Pancreas (tissue), 10 donors: ENCODE measurements at places on chromosomes 2 and 18. TPM values are rescaled to one million over a fixed set of nuclear protein-coding genes. Genes with fewer than 3 reads are reported as not detected.

DNA sequence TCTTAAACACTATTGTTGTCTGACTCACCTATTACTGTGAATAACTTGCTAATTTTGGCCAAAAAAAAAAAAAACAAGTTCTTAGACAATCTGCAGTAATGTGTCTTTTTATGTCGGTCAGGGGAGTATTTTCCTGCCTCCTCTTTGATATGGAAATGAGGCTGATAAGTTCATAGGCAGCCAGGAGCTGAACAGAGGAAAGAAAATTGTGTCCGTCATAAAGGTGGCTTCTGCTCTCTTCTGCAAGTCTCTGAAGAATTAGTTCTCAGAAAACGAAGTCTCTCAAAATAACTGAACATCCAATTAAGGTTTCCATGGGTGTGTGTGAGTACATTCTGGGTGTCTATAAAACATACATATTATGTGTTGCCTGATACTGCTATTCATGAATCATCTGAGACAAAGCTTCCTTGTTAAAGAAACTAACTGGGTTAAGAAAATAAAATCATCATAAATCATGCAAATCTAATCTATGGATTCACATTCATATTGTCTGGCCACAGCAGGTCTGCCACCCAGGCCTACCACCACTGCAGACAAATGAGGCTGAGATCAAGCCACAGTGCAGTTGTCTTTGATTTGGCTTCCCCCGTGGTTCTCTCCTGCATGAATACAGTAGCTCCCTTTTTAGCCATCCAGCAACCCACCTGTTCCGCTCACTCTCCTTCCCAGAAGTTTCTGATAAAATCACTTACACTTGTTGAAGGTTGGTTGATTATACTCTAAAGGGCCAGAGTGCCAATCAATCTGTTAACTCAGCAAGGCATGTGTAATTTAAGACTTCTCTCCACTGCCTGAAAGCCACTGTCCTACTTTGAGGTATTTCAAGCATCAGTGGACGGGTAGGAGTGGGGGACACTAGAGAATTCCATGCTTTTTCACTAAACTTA lies 19.4 kb upstream of the SP5 start:
- no peak for DNase-seq
- no peaks in the 10 kb centered on the region for H3K27me3 ChIP-seq
- H3K4me1 ChIP-seq = peaks cover 5% of the 10 kb centered on the region
- H3K27ac ChIP-seq = no peak overlapping the region
- no peaks in the 10 kb centered on the region for H3K36me3 ChIP-seq

DNA sequence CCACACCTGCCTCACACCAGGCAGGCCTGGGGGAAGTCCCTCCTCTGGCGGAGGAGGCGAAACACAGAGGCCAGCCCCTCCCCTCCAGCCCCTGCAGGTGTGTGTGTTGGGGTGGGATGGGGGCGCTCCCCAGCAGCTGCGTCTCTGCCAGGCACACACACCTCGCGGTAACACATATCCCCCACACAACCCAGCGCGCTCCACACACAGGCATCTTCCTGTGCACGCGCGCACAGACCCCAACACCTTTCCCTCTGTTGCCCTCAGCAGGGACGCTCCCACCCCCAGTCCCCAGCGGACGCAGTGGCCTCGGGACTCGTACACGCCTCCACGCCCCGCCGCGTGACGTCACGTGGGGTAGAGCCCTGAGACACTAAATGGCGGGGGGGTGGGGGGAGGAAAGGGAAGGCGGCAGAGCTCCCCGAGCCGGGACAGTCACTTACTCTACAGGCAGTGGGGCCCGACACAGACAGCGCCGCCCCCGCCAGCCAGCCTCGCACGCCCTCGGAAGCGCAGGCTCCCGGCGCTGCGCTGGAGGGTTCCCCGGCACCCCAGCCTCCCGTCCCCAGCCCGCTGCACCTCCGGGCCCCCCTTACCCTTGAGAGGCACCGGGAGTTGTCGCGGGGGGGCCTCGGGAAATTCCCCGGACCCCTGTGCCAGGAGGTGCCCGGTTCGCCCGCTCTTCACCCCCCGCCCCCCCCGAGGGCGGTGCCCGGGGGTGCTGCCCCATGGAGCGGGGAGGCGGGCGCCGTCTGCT lies at the start of gene WNT10A:
Gene WNT10A (plus strand): TSS at position 751 of the 757 bp plus-strand sequence. CDS start 144 bp downstream, outside the sequence.
- peak; percentile 79 for DNase-seq
- no peaks in the 10 kb centered on the region for H3K4me1 ChIP-seq
- H3K4me3 ChIP-seq = no peak within 1 kb of the TSS

- DNase-seq = no peak
- H3K4me3 ChIP-seq = no peak overlapping the region
- H3K4me1 ChIP-seq = no peaks in the 10 kb centered on the region
- no peaks in the 10 kb centered on the region for H3K36me3 ChIP-seq
- H3K27me3 ChIP-seq = no peaks in the 10 kb centered on the region
Measured at GRCh38 chr18:32893915-32894314, 121.1 kb upstream of the KLHL14 start.

Gene SIX2
- 3.3 TPM for total RNA-seq

- no peak overlapping the region for H3K4me3 ChIP-seq
- H3K4me1 ChIP-seq = no peaks in the 10 kb centered on the region
- H3K36me3 ChIP-seq = no peaks in the 10 kb centered on the region
Measured at GRCh38 chr2:118442046-118442445, 353.8 kb downstream of the INSIG2 start.

Gene YES1
- 31.2 TPM for total RNA-seq

Gene GREB1L
- total RNA-seq = 0.03 TPM

GRCh38 chr18:62357079-62357719 lies 32.1 kb downstream of the TNFRSF11A start:
- H3K4me3 ChIP-seq = no peak overlapping the region
- no peaks in the 10 kb centered on the region for H3K4me1 ChIP-seq
- no peaks in the 10 kb centered on the region for H3K36me3 ChIP-seq
- H3K27me3 ChIP-seq = no peaks in the 10 kb centered on the region
- no peak overlapping the region for H3K27ac ChIP-seq

Gene ZNF804A
- total RNA-seq = not detected

Gene DES
- total RNA-seq = 0.75 TPM

Gene CELF4
- total RNA-seq = 1.7 TPM

GRCh38 chr2:73250872-73251846 lies 17.1 kb downstream of the CCT7 start:
- no peaks in the 10 kb centered on the region for H3K27me3 ChIP-seq
- no peaks in the 10 kb centered on the region for H3K4me1 ChIP-seq
- no peak for DNase-seq
- no peak overlapping the region for H3K4me3 ChIP-seq
- no peak overlapping the region for H3K27ac ChIP-seq

Gene FIGN
- total RNA-seq = 4.6 TPM

Gene SGO2
- 0.42 TPM for total RNA-seq

Gene RAX
- total RNA-seq = not detected

GRCh38 chr18:12531749-12532148 lies 124.0 kb downstream of the PRELID3A start:
- DNase-seq = no peak
- no peak overlapping the region for H3K27ac ChIP-seq
- no peaks in the 10 kb centered on the region for H3K27me3 ChIP-seq
- no peaks in the 10 kb centered on the region for H3K4me1 ChIP-seq
- no peak overlapping the region for H3K4me3 ChIP-seq

- H3K36me3 ChIP-seq = no peaks in the 10 kb centered on the region
- DNase-seq = peak; percentile 95
- peak within 1 kb of the TSS; percentile 89 for H3K4me3 ChIP-seq
- H3K4me1 ChIP-seq = peaks cover 5% of the 10 kb centered on the region
- no peaks in the 10 kb centered on the region for H3K27me3 ChIP-seq
- peak within 1 kb of the TSS; percentile 100 for H3K27ac ChIP-seq
Measured at GRCh38 chr2:86623494-86624266, at the start of gene RNF103. RNF103 (minus strand) TSS chr2:86623865; CDS start chr2:86622886, 979 bp downstream.

DNA sequence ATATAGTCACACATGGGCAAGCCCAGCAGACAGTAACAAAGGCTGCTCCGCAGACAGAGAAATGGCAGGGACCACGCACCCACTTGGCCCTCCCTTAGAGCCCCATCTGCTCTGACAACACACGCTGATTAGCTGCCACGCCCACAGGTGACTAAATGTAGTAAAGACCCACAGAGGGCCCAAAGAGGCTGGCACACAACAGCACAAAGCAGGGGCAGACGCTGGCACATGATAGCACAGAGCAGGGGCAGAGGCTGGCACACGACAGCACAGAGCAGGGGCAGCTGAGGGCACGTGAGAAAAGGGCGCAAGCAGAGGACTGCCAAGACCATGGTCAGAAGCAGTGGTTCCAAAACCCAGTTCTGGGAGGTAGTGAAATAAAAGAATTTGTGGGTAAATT lies 10.6 kb downstream of the AFG3L2 start:
- no peak overlapping the region for H3K4me3 ChIP-seq
- no peaks in the 10 kb centered on the region for H3K27me3 ChIP-seq
- no peak overlapping the region for H3K27ac ChIP-seq
- no peak for DNase-seq

GRCh38 chr18:70289351-70290312 lies 787 bp downstream of the SOCS6 start:
- H3K4me3 ChIP-seq = peak overlapping the region; percentile 60
- H3K27ac ChIP-seq = no peak overlapping the region
- no peaks in the 10 kb centered on the region for H3K36me3 ChIP-seq
- H3K27me3 ChIP-seq = no peaks in the 10 kb centered on the region

Gene CD207
- 0.24 TPM for total RNA-seq

DNA sequence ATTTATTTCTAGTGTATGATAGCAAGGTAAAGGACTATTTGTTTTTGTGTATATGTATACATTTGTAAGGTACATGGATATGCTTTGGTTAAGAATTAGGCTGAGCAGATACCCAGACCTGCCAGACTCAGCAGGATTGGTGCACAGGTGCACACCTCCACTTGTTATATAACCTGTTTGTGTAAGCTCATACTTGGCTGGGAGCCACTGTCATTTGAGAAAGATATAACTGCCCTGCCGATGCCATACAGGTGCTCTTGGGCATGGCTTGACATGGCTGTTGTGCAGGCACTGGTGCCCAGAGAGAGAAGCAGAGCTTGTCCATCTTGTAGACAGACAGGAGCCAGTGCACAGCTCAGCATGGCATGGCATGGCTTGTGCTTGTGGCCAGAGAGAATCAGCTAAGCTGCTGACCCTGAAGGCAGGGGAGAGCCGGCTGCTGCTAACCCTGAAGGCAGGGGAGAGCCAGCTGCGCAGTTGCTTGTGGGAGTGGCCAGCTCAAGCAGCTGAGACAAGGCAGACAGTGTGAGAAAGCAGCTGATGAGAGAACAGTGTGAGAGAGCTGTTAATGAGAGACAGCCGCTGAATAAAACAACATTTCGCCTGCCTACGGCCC lies 136.5 kb downstream of the RNF144A start:
- peak overlapping the region; percentile 44 for H3K27ac ChIP-seq
- H3K36me3 ChIP-seq = no peaks in the 10 kb centered on the region

Gene BUB1
- 0.17 TPM for total RNA-seq

DNA sequence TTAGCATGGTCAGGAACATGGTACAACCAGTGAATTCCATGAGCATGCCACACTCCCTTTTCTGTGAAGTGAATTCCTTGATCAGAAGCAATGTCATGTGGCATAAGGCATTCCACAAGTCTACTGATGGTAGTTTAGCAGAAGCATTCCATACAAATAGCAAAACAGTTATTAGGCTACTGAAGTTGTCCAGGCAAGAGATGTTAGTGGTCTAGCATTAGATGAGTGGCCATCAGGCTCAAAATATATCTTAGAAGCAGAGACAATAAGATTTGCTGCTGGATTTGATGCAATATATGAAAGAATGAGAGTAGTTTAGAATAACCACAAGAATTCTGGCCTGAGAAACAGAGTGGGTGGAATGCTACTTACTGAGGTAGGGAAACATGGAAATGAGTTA lies 355.3 kb upstream of the NRXN1 start:
- no peaks in the 10 kb centered on the region for H3K36me3 ChIP-seq
- H3K27ac ChIP-seq = no peak overlapping the region
- no peak for DNase-seq
- no peaks in the 10 kb centered on the region for H3K4me1 ChIP-seq
- H3K27me3 ChIP-seq = no peaks in the 10 kb centered on the region

DNA sequence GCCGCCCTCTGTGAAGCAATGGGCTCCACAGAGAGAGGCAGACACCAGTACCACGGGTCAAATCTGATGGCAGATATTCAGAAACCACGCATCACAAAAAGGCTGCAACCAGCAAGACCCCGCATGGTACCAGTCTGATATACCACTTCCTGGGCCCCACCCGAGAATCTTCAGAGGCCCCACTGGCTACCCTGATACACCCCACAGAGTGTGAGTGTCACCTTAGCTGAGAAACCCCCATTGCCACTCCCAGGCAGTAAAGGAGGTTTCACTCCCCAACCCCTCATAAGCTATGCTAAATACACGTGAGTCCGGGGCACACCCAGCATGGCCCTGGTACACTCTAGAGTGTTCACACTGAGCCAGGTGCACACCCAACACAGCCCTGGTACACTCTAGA lies 160.0 kb downstream of the EIPR1 start:
- H3K4me1 ChIP-seq = no peaks in the 10 kb centered on the region
- H3K27ac ChIP-seq = no peak overlapping the region
- H3K36me3 ChIP-seq = no peaks in the 10 kb centered on the region
- DNase-seq = no peak
- H3K27me3 ChIP-seq = no peaks in the 10 kb centered on the region
- H3K4me3 ChIP-seq = no peak overlapping the region

DNA sequence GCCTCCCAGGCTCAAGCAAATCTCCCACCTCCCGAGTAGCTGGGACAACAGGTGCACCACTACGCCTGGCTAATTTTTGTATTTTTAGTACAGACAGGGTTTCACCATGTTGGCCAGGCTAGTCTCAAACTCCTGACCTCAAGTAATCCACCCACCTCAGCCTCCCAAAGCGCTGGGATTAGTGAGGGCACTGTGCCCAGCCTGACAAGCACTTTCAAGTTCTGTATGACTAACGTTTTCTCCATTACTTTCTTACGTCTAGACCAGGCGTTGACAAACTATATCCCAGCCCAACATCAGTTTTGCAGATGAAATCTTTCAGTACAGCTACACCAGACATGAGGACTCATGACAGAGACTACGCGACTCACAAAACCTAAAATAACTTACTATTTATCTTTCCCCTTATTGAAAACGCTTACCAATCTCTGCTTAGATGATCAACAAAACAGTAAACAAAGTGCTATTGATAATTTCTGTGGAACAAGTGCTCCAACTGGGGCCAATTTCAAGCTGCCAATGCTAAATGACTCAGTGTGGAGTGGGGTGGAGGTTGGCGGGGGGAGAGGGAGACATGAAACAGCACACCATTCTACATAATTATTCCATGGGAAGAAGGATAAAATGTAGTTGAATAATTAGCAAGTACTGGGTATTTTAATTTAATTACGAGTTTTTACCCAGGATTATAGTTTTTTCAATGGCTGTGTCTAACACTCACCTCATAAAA lies 59.1 kb downstream of the SAP130 start:
- H3K27me3 ChIP-seq = no peaks in the 10 kb centered on the region
- H3K4me3 ChIP-seq = no peak overlapping the region
- H3K27ac ChIP-seq = no peak overlapping the region

GRCh38 chr2:62998949-62999348 lies 51.7 kb upstream of the OTX1 start:
- no peaks in the 10 kb centered on the region for H3K36me3 ChIP-seq
- H3K27me3 ChIP-seq = no peaks in the 10 kb centered on the region
- H3K27ac ChIP-seq = no peak overlapping the region
- H3K4me1 ChIP-seq = no peaks in the 10 kb centered on the region
- DNase-seq = no peak
- H3K4me3 ChIP-seq = no peak overlapping the region

GRCh38 chr2:203797712-203798111 lies 69.9 kb upstream of the CTLA4 start:
- no peak overlapping the region for H3K27ac ChIP-seq
- no peaks in the 10 kb centered on the region for H3K4me1 ChIP-seq
- H3K4me3 ChIP-seq = no peak overlapping the region
- no peak for DNase-seq

- no peaks in the 10 kb centered on the region for H3K4me1 ChIP-seq
- DNase-seq = no peak
- no peaks in the 10 kb centered on the region for H3K36me3 ChIP-seq
Measured at GRCh38 chr2:231379266-231380215, 16.0 kb upstream of the B3GNT7 start.
